ENCODE measurements at places on chromosomes 13 and 19.

DNA sequence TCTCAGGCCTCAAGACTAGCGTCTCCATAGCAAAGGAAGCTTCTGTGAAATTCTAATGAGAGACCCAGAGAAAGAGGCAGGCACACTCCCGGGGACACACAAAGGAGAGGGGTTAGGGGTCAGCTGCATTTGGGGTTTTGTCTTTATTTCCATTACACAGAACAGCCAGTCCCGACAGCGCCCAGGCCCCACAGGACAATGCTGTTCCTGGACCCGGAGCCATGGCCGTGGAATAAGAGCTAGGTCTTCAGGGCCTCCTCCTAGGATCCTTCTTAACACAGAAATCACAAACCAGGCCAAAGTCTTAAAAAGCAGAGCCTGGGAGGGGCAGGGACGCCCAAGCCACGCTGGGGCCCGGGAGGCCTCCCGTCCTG, 22.8 kb downstream of the KCTD15 start:
- no peak for DNase-seq

DNA sequence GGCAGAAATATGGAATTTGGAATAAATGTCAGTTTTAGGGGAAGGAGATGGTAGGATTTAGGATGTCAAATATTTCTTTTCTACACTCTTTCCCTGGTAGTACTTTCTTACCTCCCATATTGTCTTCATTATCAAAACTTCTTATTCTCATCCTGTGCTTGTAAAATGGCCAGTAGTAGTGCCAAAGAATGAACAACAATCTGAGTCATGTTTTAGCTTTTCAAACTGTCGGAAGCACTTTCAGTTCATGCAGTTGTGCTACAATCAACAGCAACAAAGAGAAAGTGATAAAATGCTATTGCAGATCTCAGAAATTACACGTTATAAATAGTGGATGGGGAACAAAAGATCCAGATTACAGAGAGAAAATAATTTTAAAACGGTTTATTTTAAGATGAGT, 193.7 kb upstream of the RXFP2 start:
- no peak for DNase-seq

DNA sequence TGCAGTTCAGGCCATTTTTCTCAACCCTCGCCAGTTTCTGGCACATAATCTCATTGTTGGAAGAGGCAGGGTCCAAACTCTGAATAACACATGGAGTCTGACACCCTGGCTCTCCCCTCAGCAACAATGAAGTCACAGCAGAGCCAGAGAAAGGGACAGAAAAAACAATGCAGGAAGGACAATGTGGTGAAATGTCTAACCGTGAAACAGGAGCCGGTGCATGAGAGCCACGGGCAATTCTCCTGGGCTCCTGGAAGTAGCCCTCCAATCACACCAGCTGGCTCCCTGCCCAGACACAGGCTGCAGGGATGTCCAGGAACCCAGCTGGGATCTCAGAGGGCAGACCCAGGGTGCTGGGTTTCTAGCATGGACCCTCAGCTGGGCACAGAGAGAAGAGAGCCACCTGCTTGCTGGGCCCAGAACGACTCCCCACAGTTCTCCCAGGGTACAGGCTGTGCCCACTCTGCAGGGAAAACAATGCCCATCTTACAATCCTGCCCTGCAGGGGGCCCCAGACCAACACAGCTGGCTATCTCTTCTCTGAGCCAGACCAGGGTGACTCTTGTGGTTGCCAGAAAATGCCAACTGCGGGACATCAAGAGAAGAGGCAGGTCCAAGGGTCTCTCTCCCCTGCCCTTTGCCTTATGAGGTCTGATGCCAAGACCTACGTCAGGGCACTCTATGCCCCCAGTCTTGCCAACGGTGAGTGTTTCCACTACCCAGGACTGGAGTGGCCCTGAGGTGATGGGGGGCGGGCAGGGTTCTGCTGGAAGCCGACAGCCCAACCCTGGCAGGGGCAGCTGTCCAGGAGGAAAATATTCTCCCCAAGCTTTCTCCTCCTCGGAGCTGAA, 64.5 kb downstream of the CEBPG start:
- no peak for DNase-seq

- no peak for DNase-seq
Measured at GRCh38 chr19:54173359-54173699, 369 bp upstream of the TMC4 start.

DNA sequence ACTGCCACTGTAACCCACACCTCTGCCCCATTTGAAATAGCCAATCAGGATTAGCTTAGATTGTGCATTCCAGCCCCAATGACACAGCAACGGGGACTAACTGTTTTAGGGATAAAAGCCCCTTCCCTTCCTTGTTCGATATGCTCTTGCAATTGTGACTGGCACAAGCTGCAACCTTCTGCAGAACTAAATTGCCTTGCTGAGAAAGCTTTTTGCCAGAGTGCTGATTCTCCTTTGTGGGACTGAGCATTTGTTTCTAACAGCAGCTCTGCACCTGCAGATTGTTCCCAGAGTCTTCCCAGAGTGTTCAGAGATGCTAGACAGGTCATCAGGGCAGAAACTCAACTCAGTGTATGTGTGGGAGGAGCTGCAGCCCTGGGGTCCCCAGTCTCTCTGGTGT, 115.8 kb downstream of the ZNF675 start:
- no peak for DNase-seq

DNA sequence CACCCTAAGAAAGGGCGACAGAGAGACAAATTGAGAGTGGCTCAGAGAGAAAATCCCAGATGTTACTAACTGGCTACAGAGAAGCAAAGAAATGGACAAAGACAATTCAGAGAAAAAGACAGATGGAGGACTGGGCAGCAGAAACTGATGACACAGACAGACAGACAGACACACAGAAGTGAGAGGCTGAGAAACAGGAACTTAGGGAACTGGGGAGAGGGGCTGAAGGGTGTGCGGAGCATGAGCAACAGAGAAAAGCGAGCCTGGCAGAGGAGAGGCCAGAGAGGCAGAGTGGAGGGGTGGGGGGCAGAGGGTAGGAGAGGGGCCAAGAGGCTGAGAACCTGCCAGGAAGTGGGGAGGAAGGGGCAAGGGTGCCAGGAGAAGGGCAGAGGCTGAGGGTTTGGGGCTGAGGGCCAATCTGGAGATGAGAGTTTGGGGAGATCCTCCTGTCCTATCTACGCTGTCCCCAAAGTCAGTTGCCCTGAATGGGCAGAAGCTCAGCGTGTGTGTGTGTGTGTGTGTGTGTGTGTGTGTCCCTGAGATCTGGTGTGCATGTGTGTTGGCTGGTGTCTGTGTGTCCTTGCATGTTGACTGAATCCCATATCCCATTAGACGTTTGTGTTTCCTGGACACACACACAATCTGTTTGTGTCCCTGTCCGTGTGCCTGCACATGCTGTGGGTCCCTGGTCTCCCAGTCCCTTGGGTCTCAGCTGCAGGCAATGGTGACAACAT, 5.6 kb upstream of the ERFL start:
- no peak for DNase-seq

DNA sequence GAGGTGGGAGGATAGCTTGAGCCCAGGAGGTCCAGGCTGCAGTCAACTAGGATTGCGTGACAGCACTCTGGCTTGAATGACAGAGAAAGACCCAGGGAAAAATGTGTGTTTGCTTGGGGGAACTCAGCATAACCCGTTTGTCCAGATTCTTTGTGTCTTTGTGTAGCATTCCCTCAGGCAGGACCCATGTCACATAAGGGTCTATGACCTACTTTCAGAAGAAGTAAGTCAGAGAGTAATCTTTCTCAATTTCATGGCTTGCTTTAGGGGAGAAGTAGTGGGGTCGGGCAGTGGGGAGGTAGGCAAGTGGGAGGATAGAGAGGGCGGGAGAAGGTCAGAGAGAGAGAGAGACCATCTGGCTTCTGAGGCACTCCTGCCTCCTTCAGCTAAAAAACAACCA, 11.9 kb upstream of the PSPC1 start:
- no peak for DNase-seq

- DNase-seq, result no peak
Measured at GRCh38 chr13:28459911-28460310, 35.0 kb downstream of the FLT1 start.

- DNase-seq, result no peak
Measured at GRCh38 chr19:31416548-31416947, 67.3 kb upstream of the TSHZ3 start.

DNA sequence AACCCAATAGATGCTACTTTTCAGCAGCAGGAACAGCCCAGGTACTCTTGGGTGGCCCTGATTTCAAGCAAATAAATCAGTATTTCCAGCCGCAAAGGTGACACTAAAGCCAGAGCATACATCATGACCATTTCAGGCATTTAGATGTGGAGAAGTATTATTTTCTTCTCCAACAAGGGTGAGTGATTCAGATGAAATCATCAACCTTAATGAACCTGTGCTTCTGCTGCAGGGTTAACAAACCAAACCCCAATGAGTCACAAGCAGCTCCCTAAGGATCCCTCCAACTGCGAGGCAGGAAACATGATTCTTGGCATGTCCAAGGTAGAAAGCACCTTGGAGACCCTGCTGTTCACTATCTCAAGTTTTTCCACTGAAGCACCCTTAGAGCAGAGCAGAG, 32.7 kb downstream of the MBNL2 start:
- DNase-seq, result no peak

Measured in large intestine (tissue), 12 donors.